Ureter (tissue), 1 donor: ENCODE measurements at places on chromosomes 12 and 14. TPM values are rescaled to one million over a fixed set of nuclear protein-coding genes. Genes with fewer than 3 reads are reported as not detected.

- DNase-seq, result no peak
Observed at GRCh38 chr12:16072678-16073077, 161.5 kb downstream of the DERA start.

DNA sequence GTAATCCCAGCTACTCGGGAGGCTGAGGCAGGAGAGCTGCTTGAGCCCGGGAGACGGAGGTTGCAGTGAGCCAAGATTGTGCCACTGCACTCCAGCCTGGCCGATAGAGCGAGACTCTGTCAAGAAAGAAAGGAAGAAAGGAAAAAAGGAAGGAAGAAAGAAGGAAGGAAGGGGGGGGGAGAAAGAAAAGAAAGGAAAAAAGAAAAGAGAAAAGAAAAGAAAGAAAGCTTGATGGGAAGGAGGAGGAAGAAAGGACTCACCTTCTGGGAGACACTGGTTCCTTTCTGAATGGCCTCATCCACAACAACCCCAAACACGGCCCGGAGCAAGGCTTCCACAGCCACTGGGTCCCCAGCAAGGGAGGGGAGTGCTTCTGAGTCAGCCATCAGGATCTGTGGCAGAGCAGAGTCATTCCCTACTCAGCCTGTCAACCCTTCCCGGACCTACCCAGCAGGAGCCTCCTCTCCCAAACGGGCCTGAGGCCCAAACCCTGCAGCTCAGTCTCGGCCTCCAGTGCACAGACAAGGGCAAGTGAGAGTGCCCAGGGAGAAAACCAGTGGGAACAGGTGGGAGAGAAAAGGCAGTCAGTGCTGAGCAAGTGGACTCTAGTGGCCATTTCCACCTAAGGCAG lies 7.3 kb upstream of the ZNF740 start:
- no peak for DNase-seq

DNA sequence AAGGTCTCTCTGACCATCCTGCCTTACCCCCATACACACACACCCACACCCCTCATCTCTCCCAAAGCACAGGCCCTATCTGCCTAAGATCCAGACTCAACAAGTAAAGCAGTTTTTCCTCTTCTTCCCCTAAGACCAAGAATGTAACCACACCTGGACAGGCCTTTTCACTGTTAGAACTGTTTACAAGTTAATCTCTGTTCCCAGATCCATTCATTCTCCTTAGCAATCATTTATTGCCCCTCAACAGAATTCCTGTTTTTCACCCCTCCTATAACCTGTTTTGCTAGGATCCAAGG lies 1.9 kb upstream of the CIROP start:
- DNase-seq, result no peak

GRCh38 chr12:123528858-123529257 lies 4.7 kb downstream of the RILPL1 start:
- DNase-seq, result no peak

DNA sequence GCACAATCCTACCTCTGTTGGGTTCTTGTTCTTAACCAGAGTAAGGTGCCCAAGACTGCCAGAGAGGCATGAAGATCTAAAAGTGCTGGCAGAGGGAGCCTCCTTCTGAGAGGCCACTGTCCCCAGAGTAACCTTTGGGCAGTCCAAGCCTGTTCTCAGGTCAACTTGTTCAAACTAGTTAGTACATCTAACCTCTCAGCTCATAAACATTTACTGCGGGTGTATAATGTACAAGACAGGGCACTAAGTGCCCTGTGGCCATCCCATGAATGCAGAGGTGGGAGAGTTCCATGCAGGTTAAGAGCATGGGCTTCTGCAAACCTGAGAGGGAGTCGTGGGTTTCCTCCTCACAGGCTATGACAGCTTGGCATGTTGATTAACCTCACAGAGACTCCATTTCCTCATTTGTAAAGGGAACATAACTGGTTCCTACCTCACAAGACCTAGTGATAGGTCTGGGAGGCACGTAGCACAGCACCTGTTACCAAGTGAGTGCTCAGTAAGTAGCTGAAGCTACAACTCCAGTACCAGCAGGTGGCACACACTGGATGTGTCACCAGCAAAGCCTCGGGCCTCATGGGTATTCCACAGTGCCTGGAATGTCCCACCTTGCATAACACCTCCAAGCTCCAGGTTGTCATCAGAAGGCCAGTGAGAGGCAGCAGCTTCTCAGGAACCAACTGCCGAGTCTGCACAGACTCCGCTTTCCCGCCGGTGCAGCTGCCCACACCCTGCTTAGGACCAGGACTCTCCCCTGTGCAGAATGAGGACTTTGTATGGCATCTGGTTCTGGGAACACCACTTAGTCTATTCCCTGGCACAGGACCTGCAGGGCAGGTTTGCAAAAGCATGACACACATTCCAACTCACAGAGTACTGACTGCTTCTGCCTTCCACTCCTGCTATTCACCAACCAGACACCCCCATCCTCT lies 4.4 kb downstream of the VDR start:
- DNase-seq, result no peak

DNA sequence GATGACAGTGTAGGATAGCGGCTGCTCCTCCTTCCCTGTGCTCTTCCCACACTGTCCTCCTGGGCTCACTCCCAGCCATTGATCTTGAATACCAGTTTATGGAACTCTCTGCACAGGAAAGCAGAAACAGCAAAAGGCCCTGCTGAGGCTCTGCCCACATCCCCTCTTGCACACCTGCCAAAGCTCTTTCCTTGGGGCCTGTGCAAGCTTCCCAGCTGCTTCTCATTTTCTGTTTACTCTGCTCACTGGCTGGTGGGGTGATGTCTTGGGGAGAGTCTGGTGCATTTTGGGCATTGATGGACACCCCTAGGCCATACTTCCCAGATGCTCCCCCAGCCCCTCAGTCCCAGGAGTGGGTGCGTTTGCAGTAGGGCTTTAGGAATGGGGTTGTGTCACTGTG lies 361.8 kb downstream of the TMEM121 start:
- DNase-seq, result no peak

DNA sequence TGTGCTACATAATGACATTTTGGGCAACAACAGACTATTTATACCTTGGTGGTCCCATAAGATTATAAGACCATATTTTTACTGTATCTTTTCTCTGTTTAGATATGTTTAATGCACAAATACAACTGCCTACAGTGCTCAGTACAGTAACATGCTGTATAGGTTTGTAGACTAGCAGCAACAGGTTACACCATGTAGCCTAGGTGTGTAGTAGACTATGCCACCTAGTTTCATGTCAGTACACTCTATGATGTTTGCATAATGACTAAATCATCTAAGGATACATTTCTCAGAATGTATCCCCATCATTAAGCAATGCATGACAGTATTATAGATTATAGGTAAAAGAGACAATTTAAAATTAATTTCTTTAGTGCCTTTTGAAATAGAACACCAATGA lies 30.7 kb upstream of the CEBPE start:
- no peak for DNase-seq

DNA sequence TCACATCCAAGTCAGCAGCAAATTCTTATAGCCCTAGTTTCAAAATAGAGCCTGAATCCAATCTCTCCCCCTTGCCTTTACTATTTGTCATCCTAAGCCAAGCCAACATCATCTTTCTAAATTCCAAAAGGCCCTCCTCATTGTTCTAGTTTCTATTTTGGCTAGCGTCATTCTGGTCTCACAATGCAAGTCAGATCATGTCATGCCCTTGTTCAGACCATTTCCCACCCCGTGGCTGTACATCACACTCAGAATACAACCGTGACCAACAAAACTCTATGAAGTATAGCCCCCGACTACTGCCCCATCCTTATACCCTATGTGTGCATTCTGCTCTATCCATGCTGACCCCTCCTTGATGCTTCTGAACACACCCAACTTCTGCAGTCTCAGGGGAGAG lies 12.3 kb upstream of the GNG2 start:
- no peak for DNase-seq

DNA sequence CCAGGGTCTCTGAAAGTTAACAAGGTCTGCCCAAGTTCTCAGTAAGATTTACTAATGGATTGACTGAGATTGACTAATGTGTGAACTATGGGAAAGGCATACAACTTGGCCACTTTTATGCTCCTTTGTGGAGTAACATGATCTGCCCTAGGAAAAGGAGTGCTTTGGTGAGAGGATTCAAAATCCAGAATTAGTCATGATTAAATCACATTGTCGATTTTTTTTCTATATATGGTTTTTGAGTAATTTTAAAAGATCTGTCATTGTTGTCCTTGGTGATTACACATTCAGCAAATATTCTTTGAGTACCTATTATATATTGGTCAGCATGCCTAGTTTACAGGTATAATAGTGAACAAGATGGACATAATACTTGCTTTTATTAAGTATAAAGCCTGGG lies 147.7 kb upstream of the SYT10 start:
- DNase-seq, result no peak

DNA sequence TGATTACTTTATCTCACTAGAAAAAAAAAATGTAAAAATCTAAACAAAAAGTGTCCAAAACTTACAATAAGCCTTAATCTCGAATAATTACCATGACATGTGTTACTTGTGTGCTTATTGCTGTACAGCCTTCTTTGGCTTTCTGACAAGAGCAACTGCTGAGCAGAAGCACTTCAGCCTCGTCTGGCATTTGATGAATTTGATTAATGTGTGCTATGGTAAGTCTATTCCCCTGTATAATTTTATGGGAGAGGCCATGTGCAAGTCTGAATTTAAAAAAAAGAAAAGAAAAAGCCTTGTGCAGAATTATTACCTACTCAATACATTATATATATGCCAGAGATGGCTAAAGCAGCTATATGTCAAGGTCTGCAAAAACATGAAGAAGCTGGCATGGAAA lies 113.9 kb downstream of the AEBP2 start:
- no peak for DNase-seq

- no peak for DNase-seq
Observed at GRCh38 chr12:6224550-6224949, 24.4 kb downstream of the CD9 start.

DNA sequence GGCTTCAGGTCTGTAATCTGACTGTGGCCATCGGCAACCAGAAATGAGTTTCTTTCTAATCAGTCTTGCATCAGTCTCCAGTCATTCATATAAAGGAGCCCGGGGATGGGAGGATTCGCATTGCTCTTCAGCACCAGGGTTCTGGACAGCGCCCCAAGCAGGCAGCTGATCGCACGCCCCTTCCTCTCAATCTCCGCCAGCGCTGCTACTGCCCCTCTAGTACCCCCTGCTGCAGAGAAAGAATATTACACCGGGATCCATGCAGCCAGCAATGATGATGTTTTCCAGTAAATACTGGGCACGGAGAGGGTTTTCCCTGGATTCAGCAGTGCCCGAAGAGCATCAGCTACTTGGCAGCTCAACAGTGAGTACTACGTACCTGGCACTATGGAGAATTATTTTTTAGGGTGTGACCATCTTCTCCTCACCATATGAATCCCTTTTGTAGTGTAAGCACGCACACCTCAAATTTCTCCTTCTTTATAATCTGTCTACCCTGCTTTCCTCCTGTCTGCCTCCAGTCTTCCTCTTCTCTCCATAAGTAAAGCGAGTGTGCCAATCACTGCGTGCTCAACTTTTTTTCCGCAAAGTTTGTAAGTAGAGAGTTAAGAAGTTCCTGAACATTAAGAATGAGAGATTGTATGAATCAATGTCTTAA lies at the start of gene TPH2:
Gene TPH2, plus strand, starts transcription at position 118 of the 658 bp plus-strand sequence. Its CDS starts 142 bp downstream, at position 260.
- no peak for DNase-seq

DNA sequence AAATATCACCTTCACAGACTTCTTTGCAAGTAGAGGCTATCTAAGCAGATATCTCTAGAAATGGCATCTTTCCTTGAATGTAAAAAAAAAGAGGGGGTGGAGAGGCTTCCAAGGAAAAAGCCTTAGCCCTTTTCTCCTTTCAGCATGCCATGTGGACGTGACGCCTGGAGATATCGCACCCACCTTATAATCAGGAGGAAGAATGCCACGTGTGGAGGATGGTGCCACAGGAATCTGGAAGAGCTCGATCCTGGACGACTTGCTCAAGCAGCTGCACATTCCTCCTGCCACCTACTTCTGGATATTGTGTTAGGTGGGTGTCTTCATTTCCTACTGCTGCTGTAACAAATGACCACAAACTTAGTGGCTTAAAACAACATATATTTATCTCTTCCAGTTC lies 203.6 kb downstream of the NUAK1 start:
- DNase-seq, result no peak

DNA sequence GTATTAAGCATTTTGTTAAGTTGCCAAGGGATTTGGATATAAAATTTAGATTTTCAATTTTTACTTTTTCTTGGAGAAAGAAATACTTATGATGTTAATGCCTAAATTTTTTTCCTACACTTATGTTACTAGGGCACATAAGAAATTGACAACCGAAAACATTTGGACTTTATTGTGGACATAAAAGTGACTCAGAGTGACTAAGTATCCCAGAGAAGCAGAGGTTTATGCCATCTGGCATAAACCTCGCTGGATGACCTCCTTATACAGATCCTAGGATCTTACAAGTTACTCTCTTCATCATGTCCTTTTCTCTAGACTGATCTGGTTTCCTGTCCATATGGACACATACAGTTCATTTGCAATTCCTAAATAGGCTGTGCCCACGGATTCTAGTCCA lies 89.8 kb downstream of the RERG start:
- DNase-seq, result no peak

DNA sequence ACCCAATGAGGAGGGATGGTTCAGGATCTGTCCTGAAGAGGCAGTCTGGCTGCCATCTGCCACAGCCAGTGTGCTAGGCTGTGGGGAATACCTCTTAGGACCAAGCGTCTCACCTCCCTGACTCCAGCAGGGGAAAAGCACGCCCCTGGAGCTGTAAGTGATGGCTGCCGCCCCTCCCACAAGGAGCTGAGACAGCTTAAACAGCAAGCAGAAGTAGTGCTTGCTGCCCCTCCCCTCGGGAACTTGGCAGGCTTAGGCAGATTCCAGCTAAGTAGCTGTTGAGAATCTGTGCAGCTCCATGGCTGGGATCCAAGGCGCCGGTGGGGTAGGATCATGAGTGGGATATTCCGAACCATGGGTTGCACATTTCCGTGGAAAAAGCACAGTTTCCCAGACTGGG lies 360.4 kb upstream of the MDGA2 start:
- no peak for DNase-seq

GRCh38 chr14:22026527-22026926 lies 352.9 kb upstream of the OR4E1 start:
- no peak for DNase-seq

- no peak for DNase-seq
Observed at GRCh38 chr12:4286771-4287317, 13.3 kb downstream of the CCND2 start.

The KRT72 gene
- not detected for total RNA-seq

The FBRSL1 gene
- 68.7 TPM for total RNA-seq

The KLRB1 gene
- total RNA-seq, result 1.6 TPM

The TAS2R13 gene
- total RNA-seq, result 7.9 TPM

The LBHD2 gene
- not detected for total RNA-seq

The RABGGTA gene
- 36.1 TPM for total RNA-seq

The TMEM253 gene
- 1.6 TPM for total RNA-seq

The HVCN1 gene
- 4.2 TPM for total RNA-seq

The PRR4 gene
- total RNA-seq, result 7.3 TPM

The KCNC2 gene
- total RNA-seq, result not detected

The TMEM229B gene
- total RNA-seq, result 24.7 TPM

The PLXNC1 gene
- 10.3 TPM for total RNA-seq

The COL2A1 gene
- not detected for total RNA-seq

The ALX1 gene
- 0.26 TPM for total RNA-seq

The TOMM20L gene
- total RNA-seq, result not detected

The GALNT16 gene
- 1.6 TPM for total RNA-seq

The OSGEP gene
- total RNA-seq, result 39.7 TPM

The KLRK1 gene
- 7.6 TPM for total RNA-seq

The KERA gene
- not detected for total RNA-seq

The TUBA1A gene
- 107 TPM for total RNA-seq

The SLC25A21 gene
- total RNA-seq, result 2.2 TPM
